ENCODE measurements at places on chromosomes 1 and 21. TPM values are rescaled to one million over a fixed set of nuclear protein-coding genes. Genes with fewer than 3 reads are reported as not detected.

- H3K27ac ChIP-seq: no peak overlapping the region
- H3K4me3 ChIP-seq: no peak overlapping the region
- no peaks in the 10 kb centered on the region for H3K4me1 ChIP-seq
- no peaks in the 10 kb centered on the region for H3K36me3 ChIP-seq
Observed at GRCh38 chr21:40053007-40053406, 185.8 kb downstream of the PCP4 start.

GRCh38 chr1:69363236-69363635 lies 204.5 kb upstream of the LRRC7 start:
- no peak overlapping the region for H3K4me3 ChIP-seq
- DNase-seq: no peak
- no peaks in the 10 kb centered on the region for H3K4me1 ChIP-seq
- H3K27me3 ChIP-seq: no peaks in the 10 kb centered on the region
- no peak overlapping the region for H3K27ac ChIP-seq
- no peaks in the 10 kb centered on the region for H3K36me3 ChIP-seq

The ANXA9 gene
- 0.23 TPM for total RNA-seq

The RGS1 gene
- 35.7 TPM for total RNA-seq

GRCh38 chr1:89847191-89847729 lies 26.4 kb downstream of the LRRC8D start:
- H3K27me3 ChIP-seq: no peaks in the 10 kb centered on the region
- H3K4me1 ChIP-seq: peaks cover 54% of the 10 kb centered on the region
- H3K36me3 ChIP-seq: peaks cover 22% of the 10 kb centered on the region
- peak overlapping the region; percentile 33 for H3K27ac ChIP-seq
- no peak overlapping the region for H3K4me3 ChIP-seq

The RHBDL2 gene
- not detected for total RNA-seq

The NR1I3 gene
- not detected for total RNA-seq

DNA sequence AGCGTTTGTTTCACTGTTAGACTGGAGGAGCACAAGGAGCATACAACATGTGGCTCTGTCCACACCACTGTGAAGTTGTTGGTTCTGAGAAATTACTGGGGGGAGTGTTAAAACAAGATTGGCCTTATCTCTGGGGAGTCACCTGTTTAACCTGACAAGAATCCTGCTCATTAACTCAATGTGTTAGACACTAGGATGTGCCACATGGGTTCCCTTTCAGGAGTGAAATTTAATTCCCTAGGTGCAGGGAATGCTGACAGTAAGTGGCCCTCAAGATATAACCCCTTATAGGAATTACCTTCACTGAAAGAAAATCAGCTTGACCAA lies 45.8 kb upstream of the WNT2B start:
- H3K4me3 ChIP-seq: no peak overlapping the region
- peaks cover 13% of the 10 kb centered on the region for H3K4me1 ChIP-seq
- H3K36me3 ChIP-seq: no peaks in the 10 kb centered on the region
- H3K27me3 ChIP-seq: peaks cover 7% of the 10 kb centered on the region
- DNase-seq: no peak
- no peak overlapping the region for H3K27ac ChIP-seq

- H3K27ac ChIP-seq: peak overlapping the region; percentile 76
- peak; percentile 94 for DNase-seq
- H3K27me3 ChIP-seq: peaks cover 40% of the 10 kb centered on the region
- H3K4me1 ChIP-seq: peaks cover 78% of the 10 kb centered on the region
- H3K36me3 ChIP-seq: peaks cover 2% of the 10 kb centered on the region
Observed at GRCh38 chr1:206769304-206769731, 1.3 kb upstream of the IL19 start.

The NBPF11 gene
- total RNA-seq: 7.4 TPM

DNA sequence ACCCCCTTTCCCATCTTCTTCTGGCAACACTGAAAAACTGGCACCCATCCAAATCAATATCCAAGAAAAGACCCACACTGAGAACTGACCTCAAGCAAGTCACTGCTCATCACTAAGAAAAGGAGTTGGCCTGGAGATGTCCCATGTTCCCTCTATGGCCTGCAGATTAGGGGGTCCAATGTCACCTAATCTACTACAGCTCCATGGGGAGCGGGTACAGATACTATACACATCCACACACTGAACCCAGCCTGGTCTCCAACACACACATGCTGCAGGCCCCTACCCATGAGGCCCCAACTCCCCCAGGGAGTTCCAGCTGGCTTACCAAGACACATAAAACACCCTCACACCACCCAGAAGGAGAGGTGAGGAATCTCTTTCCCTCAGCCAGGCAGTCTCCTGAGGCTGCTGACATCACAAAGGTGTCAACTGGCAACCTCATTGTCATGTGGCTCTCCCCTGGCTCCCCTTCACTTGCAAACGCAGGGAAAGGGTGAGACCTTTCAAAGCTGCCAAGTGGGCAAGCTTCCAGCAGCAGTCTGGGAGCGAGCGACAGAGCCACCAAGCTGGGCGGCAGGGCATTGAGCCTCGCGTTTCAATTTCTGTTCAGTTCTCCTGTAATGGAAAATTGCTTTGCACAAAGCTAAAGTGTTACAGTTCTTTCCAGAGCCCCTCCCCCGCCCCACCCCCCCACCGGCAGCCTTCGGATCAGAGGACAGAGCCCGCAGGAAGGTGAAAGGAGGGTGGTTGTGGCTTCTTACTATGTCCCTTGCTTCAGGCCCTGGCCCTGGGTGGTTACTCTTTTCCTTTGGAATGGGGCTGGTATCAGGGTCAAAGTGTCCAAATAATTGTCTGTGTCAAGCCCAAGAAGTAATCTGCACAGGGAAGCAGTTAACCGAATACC lies at the start of gene LRRC52:
Gene LRRC52 (plus strand): TSS at position 469 of the 907 bp plus-strand sequence. CDS start 297 bp downstream, at position 766.
- DNase-seq: no peak
- H3K4me1 ChIP-seq: no peaks in the 10 kb centered on the region
- H3K27ac ChIP-seq: no peak within 1 kb of the TSS
- no peak within 1 kb of the TSS for H3K4me3 ChIP-seq

DNA sequence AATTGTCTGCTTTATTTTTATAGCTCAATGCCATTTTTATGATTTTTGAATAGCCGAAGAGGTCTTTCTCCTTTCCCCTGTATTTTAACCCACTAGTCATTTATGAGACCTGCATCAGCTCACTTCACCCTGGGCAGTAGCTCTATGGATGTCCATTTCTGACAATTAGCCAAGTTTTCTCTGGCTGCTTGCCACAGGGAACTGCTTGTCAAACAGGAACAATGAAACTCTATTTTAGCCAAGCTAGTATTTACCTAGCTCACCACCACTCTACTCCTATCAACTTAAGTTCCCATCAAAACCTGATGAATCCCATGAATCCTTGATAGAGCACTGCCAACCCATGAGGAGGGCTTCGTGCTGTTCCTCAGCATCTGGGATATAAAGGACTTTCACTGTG lies 406.7 kb downstream of the RWDD3 start:
- no peak for DNase-seq
- H3K27ac ChIP-seq: no peak overlapping the region
- H3K27me3 ChIP-seq: no peaks in the 10 kb centered on the region
- H3K4me1 ChIP-seq: no peaks in the 10 kb centered on the region

The ARHGAP29 gene
- total RNA-seq: not detected

The SPATA45 gene
- not detected for total RNA-seq

DNA sequence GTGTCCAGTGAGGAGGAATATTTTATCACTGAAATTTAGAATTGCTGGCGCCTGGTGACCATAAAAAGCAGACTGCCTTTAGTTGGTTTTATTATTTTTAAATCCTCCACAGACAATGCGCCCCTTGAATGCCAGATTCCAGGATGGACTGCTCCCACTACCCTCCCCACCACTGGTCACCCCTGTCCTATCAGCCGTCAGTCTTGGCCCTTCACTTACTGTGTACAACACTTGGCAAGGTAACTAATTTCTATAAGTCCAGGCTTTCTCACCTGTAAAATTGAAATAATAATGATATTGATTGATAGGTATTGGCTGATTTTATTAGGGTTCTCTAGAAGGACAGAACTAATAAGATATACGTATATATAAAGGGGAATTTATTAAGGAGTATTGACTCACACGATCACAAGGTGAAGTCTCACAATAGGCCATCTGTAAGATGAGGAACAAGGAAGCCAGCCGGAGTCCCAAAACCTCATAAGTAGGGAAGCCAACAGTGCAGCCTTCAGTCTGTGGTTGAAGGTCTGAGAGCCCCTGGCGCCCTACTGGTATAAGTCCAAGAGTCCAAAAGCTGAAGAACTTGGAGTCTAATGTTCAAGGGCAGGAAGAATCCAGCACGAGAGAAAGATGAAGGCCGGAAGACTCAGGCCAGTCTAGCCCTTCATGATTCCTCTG lies 17.8 kb downstream of the RHEX start:
- H3K4me1 ChIP-seq: peaks cover 7% of the 10 kb centered on the region
- DNase-seq: no peak
- H3K4me3 ChIP-seq: no peak overlapping the region

The COL24A1 gene
- not detected for total RNA-seq

DNA sequence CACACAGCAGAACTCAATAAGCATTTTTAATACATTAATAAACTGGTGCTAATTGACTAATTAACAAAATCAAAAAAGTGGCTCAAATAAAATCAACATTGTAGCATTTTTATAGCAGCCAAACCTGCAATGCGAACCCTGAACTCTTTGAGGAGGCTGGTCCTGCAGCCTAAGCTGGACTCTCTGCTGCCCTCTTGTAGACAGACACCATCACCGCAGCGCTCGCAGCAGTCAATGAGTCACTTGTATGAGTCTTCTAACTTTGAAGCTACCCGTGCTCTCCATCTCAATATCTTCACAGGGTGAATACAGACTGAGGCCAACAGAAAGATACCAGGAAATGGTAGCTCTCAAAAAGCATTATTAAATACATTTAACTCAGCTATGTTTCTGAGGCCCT lies 9.7 kb upstream of the KRTAP7-1 start:
- no peak overlapping the region for H3K4me3 ChIP-seq
- DNase-seq: peak; percentile 52
- H3K4me1 ChIP-seq: no peaks in the 10 kb centered on the region
- no peak overlapping the region for H3K27ac ChIP-seq

- H3K27ac ChIP-seq: no peak overlapping the region
- no peaks in the 10 kb centered on the region for H3K36me3 ChIP-seq
- DNase-seq: no peak
- H3K27me3 ChIP-seq: peaks cover 39% of the 10 kb centered on the region
- no peak overlapping the region for H3K4me3 ChIP-seq
- no peaks in the 10 kb centered on the region for H3K4me1 ChIP-seq
Observed at GRCh38 chr1:204866051-204866596, 4.5 kb upstream of the NFASC start.

GRCh38 chr1:150141452-150141851 lies 8.3 kb upstream of the PLEKHO1 start:
- no peak overlapping the region for H3K27ac ChIP-seq
- peaks cover 7% of the 10 kb centered on the region for H3K36me3 ChIP-seq
- no peak for DNase-seq
- H3K4me3 ChIP-seq: no peak overlapping the region

DNA sequence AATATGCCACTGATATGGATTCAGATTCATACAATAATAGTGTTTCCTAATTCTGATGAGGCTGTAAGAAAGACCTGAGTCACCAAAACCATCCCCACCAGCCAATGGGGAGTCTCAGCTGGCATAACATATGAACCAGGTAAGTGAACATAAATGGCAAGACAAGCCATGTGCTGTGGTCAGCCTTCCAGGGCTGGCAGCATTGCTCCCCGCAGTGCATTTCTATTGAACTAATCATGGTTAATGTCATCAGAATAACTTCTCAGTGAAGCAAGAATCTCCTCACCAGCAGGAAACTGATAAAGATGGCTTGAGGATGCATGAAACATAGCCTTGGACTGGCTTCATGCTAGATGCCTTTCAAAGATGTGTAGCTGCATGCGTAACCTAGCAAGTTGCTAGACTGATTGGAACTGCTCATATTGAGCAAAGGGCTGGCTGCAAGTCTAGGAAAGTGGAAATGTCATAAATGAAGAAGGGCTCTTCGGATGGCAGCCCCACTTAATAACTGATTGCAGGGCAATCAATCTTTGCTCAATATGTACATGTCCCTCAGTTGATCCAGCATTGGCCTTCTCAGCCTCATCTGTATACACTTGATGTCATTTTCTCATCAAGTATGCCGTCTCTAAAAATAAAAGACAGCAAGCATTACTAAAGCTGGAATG lies 88.0 kb downstream of the NTNG1 start:
- no peaks in the 10 kb centered on the region for H3K27me3 ChIP-seq
- H3K36me3 ChIP-seq: no peaks in the 10 kb centered on the region
- no peak overlapping the region for H3K27ac ChIP-seq
- H3K4me3 ChIP-seq: no peak overlapping the region

DNA sequence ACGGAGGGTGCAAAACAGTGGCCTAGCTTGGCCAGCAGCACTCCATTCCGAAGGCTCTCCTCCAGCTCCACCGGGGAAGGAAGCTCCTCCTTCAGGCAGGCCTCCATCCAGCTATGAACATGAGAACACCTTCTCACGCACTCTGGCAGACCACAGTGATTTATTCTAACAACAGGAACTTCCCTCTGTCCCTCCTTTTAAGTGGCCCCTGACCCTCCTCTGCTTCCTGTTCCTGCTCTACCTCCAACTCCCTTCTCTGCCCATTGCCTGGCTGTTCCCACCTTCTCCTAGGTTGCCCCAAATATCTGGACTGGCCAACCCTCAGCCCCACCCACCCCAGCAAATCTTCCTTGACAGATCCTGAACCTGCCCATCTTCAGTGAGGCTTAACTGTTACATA lies 5.9 kb downstream of the IQGAP3 start:
- no peak for DNase-seq
- H3K36me3 ChIP-seq: peaks cover 19% of the 10 kb centered on the region
- no peak overlapping the region for H3K4me3 ChIP-seq
- peaks cover 3% of the 10 kb centered on the region for H3K27me3 ChIP-seq
- H3K4me1 ChIP-seq: peaks cover 8% of the 10 kb centered on the region

GRCh38 chr1:17736625-17737024 lies 18.5 kb upstream of the ACTL8 start:
- H3K4me1 ChIP-seq: no peaks in the 10 kb centered on the region
- DNase-seq: no peak
- H3K4me3 ChIP-seq: no peak overlapping the region
- no peak overlapping the region for H3K27ac ChIP-seq

GRCh38 chr1:66330722-66331141 lies 203.2 kb upstream of the SGIP1 start:
- no peak for DNase-seq
- peak overlapping the region; percentile 85 for H3K4me3 ChIP-seq
- no peaks in the 10 kb centered on the region for H3K27me3 ChIP-seq
- peak overlapping the region; percentile 96 for H3K27ac ChIP-seq

The LRRC71 gene
- total RNA-seq: not detected

The RYR2 gene
- total RNA-seq: 0.03 TPM

DNA sequence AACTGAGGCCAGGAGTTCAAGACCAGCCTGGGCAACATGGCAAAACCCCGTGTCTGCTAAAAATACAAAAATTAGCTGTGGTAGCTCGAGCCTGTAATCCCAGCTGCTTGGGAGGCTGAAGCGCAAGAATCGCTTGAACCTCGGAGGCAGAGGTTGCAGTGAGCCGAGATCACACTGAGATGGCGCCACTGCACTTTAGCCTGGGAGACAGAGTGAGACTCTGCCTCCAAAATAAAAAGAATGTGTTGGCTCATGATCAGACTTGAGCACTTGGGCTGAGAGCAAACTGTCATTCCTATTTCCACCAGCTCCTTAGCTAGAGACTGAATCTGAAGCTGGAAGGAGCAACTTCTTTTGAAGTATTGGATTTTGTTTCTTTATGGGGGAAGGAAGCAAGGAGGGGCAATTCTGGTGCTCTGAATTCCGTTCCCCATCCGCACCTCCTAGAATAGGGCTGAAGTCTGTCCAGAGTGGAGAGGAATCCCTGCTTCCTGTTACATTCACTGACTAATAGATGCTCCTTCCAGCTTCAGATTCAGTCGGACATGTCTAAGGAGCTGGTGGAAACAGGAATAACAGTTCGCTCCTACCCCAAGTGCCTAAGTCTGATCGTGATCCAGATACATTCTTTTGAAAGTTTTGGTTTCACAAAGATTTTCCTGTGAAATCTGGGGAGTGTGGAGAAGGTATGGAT lies 3.8 kb downstream of the ZNF672 start:
- H3K36me3 ChIP-seq: peaks cover 13% of the 10 kb centered on the region
- peak; percentile 57 for DNase-seq
- H3K27ac ChIP-seq: peak overlapping the region; percentile 4
- no peaks in the 10 kb centered on the region for H3K27me3 ChIP-seq
- no peak overlapping the region for H3K4me3 ChIP-seq
- peaks cover 27% of the 10 kb centered on the region for H3K4me1 ChIP-seq

The LCE1D gene
- total RNA-seq: not detected

All from activated CD8-positive, alpha-beta memory T cell treated with anti-CD3 and anti-CD28 coated beads, Interleukin-2, amount 10 ng/mL, durations not matched to agents 7 days and 5 days (primary cell).